Stimulated activated CD4-positive, alpha-beta T cell treated with anti-CD3 and anti-CD28 coated beads, Interleukin-12 subunit alpha, Interleukin-12 subunit beta, amount 100 ng/mL, for 48 hours (primary cell): ENCODE measurements at places on chromosomes 3 and 15.

GRCh38 chr3:69031635-69032034, 18.2 kb upstream of the EOGT start:
- DNase-seq: no peak

GRCh38 chr3:44899683-44900367, 25.4 kb downstream of the TGM4 start:
- DNase-seq: no peak

DNA sequence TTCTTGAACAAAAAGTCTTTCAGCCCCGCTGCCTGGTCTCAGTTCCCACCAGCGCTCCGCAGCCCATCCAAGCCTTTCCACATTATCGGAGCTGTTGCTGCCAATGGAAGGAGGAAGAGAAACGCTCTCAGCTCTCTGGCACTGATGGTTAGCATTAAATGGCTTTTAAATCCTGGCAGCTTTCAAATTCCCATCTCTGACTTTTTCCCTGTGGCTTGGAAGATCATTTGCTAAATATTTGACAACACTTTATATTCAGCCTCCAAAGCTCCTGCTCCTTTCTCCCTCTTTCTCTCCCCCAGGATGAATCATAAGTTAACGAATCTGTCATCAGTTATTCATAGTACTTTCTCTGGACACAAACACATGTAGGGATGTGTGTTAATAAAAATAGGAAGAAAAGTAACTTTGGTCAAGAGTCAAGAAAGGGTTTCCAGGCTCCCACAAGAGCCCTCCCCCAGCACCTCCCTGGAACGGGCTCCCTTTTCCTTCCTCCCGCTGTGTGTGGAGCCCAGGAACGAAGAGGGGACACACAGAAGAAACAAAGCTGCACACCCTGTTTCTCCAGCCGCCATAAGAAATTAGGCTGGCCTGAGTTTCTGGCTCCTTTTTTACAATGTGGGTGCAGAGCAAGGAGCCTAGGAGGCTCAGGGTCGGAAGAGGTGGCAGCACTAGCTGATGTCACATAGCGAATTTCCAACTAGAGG, 47.6 kb upstream of the TSEN2 start:
- DNase-seq: no peak

- DNase-seq: no peak
These were observed 91.5 kb upstream of the ADAMTS17 start for GRCh38 chr15:100433304-100433703.
